Activated T-cell treated with anti-CD3 and anti-CD28 coated beads, Interleukin-2, amount 50 U/mL, for 72 hours (primary cell): ENCODE measurements at places on chromosomes 13 and 19. TPM values are rescaled to one million over a fixed set of nuclear protein-coding genes. Genes with fewer than 3 reads are reported as not detected.
A peak's percentile ranks its signal among the peaks of the same experiment; 100 is the strongest.

GRCh38 chr19:44753932-44754749 is 5.6 kb downstream of the BCL3 start:
- H3K27me3 ChIP-seq: no peaks in the 10 kb centered on the region
- peaks cover 42% of the 10 kb centered on the region for H3K36me3 ChIP-seq
- peaks cover 67% of the 10 kb centered on the region for H3K4me1 ChIP-seq

GRCh38 chr19:48997972-48998371 is 4.3 kb downstream of the RUVBL2 start:
- H3K4me3 ChIP-seq: no peak overlapping the region
- peaks cover 39% of the 10 kb centered on the region for H3K4me1 ChIP-seq
- H3K36me3 ChIP-seq: peaks cover 7% of the 10 kb centered on the region
- peak; percentile 73 for DNase-seq
- no peak overlapping the region for H3K27ac ChIP-seq

- H3K36me3 ChIP-seq: peaks cover 3% of the 10 kb centered on the region
- no peak overlapping the region for H3K27ac ChIP-seq
- DNase-seq: no peak
- H3K4me1 ChIP-seq: peaks cover 50% of the 10 kb centered on the region
These were observed 18.0 kb downstream of the NDUFB7 start for GRCh38 chr19:14553939-14554243.

DNA sequence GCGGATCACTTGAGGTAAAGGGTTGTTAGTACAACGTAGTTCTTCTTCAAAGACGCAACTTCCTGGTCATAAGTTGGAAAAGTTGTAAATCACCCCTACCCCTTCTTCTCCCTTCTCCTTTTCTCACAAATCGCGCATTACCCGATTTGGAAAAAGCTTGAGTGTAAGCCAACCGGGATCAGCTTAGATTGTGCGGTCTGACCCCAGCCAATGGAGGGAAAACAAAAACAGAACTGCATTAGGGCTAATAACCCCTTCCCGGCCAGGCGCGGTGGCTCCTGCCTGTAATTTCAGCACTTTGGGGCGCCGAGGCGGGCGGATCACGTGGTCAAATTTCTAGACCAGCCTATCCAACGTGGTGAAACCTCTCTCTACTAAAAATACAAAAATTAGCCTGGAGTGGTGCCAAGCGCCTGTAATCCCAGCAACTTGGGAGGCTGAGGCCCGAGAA is 806 bp downstream of the ZNF90 start:
- H3K4me3 ChIP-seq: peak overlapping the region; percentile 95
- peaks cover 14% of the 10 kb centered on the region for H3K36me3 ChIP-seq
- DNase-seq: peak; percentile 7
- H3K27me3 ChIP-seq: no peaks in the 10 kb centered on the region
- H3K4me1 ChIP-seq: peaks cover 18% of the 10 kb centered on the region

GRCh38 chr19:38551450-38551813 is 66.3 kb downstream of the MAP4K1 start:
- peaks cover 12% of the 10 kb centered on the region for H3K27me3 ChIP-seq
- DNase-seq: peak; percentile 71
- no peaks in the 10 kb centered on the region for H3K36me3 ChIP-seq
- peaks cover 34% of the 10 kb centered on the region for H3K4me1 ChIP-seq

- H3K36me3 ChIP-seq: no peaks in the 10 kb centered on the region
- no peak overlapping the region for H3K4me3 ChIP-seq
- no peak overlapping the region for H3K27ac ChIP-seq
- H3K4me1 ChIP-seq: no peaks in the 10 kb centered on the region
- DNase-seq: no peak
- no peaks in the 10 kb centered on the region for H3K27me3 ChIP-seq
These were observed 493.3 kb downstream of the LMO7 start for GRCh38 chr13:76129305-76130000.

DNA sequence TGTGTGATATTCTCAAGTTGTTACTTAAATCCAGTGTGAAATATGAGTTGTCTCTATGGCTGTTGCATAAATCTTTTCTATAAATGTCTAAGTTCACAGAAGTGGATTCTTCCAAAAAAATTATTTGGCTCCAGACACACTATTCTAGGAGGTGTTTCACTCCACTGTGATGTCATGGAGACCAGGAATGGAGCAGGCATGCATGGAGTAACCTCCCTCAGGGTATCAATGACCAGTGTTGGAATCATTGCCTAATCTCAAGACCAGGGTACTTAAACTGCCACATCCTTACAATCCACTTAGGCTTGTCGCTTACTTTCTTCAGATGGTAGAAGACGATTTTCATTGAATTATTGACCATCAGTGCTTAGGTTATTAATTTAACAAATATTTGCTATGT is 55.4 kb downstream of the LRRC63 start:
- H3K4me3 ChIP-seq: no peak overlapping the region
- no peak for DNase-seq
- peaks cover 6% of the 10 kb centered on the region for H3K27me3 ChIP-seq

GRCh38 chr19:42199440-42200115 is 17.9 kb downstream of the DEDD2 start:
- peaks cover 12% of the 10 kb centered on the region for H3K36me3 ChIP-seq
- peak overlapping the region; percentile 69 for H3K4me3 ChIP-seq
- no peaks in the 10 kb centered on the region for H3K27me3 ChIP-seq
- peak overlapping the region; percentile 83 for H3K27ac ChIP-seq

DNA sequence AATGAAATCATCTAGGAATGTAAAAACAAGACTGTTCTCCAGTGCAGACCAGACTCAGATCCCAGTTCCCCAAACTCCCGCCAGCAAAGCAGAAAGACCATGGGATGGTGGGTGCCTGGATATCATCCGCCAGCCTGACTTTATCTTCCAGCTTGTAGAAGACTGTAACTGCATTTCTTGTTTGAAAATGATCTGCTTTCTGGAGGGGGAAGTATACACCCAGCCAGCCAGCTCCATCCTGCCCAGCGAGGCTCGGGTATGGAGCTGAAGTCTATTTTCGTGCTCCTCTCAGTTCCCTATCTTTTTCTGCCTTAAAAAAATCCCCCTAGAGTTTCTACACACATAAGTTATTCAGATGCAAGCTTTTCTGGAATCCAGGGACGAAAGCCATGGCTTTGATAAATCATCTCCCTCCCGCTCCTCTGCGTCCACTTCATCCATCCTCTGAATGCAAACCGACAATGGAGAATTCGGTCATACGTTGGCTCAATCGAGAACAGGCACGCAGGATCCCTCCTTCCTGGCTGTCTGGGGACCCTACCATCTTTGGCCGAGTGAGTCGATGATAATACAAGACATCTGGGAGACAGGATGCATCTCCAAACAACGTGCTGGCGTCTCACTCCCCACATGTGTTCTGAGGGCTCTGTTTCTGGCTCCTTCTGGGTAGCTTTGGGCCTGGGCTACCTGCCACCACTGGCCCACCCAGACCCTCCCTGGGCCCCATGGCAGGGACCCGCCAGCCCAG is 31.2 kb downstream of the CEBPG start:
- no peak overlapping the region for H3K4me3 ChIP-seq
- no peaks in the 10 kb centered on the region for H3K27me3 ChIP-seq
- H3K4me1 ChIP-seq: peaks cover 6% of the 10 kb centered on the region
- no peak overlapping the region for H3K27ac ChIP-seq
- DNase-seq: no peak
- H3K36me3 ChIP-seq: no peaks in the 10 kb centered on the region

- no peak overlapping the region for H3K27ac ChIP-seq
- DNase-seq: no peak
- peaks cover 19% of the 10 kb centered on the region for H3K36me3 ChIP-seq
- H3K27me3 ChIP-seq: no peaks in the 10 kb centered on the region
- no peak overlapping the region for H3K4me3 ChIP-seq
These were observed 26.8 kb upstream of the TINCR start for GRCh38 chr19:5594521-5594950.

DNA sequence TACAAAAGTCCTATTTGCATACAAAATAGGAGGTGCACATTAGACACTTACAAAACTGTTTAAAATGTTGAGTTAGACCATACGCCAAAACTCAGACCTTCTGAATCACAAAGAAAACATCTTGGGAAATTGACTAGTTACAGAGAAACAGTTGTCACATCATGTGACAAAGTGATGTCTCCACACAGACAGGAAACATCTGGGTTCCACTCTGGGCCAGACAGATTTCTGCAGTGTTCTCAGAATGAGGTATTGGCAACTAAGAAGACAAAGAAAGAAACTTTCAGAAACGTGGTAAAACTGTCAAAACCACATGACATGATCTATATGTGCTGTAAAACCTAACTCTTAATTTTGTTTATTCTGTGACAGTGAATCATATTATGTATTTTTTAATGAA is 6.7 kb downstream of the ZNF793 start:
- no peaks in the 10 kb centered on the region for H3K27me3 ChIP-seq
- no peaks in the 10 kb centered on the region for H3K4me1 ChIP-seq

DNA sequence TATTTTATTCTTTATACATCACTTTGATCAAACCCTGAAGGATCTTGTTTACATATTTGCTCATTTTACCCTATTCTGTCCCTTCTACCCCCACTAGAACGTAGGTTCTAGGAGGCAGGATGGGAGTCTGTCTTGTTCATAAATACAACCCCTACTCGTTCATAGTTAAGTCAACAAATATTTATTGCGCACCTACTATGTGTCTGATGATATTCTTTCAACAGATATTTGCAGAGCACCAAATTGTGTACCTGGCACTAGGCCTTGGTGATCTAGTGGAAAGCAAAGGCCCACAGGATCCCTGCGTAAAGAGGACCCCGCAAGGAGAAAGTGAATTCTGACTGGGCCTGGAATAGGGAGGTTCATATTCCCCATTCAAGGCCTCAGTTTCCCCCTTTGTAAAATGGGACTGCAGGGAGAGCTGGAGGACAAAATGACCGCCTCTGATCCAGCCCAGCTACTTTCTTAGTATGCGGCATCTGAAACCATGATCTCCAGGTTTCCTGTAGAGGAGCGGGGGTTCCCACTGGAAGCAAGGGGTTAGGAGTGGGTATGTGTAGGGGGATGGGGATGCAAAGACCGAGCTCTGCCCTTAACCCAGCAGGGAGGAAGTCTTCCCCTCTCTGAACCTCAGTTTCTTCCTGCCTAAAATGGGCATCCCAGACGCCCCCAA is 534 bp upstream of the GEMIN7 start:
- H3K27ac ChIP-seq: peak overlapping the region; percentile 73
- DNase-seq: no peak
- H3K4me3 ChIP-seq: peak overlapping the region; percentile 94
- H3K4me1 ChIP-seq: peaks cover 48% of the 10 kb centered on the region
- no peaks in the 10 kb centered on the region for H3K27me3 ChIP-seq

- DNase-seq: no peak
- peaks cover 37% of the 10 kb centered on the region for H3K27me3 ChIP-seq
- no peak overlapping the region for H3K27ac ChIP-seq
- H3K4me1 ChIP-seq: peaks cover 4% of the 10 kb centered on the region
- no peaks in the 10 kb centered on the region for H3K36me3 ChIP-seq
- no peak overlapping the region for H3K4me3 ChIP-seq
These were observed 64.7 kb downstream of the COL4A2 start for GRCh38 chr13:110371550-110372465.

DNA sequence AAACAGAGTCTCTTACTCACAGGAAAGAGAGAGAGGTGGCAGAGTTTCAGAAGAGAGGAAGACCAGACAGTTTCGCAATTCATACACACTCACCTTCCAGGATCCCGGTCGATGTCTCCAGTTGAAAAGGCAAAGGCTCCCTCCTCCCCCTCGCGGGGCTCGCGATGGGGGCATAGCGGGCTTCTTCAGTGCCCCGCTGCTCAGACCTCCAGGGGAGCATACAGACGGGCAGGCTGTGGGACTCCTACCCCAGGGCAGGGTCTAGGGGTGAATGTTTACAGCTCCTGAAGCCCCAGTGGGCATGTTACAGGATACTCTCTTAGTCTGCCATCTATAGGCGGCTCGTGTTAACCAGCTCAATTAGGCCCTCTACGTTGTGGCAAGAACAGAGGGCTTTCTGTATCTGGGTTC is 139.2 kb downstream of the SLITRK5 start:
- DNase-seq: no peak
- H3K36me3 ChIP-seq: no peaks in the 10 kb centered on the region
- H3K4me3 ChIP-seq: no peak overlapping the region
- H3K4me1 ChIP-seq: no peaks in the 10 kb centered on the region
- H3K27me3 ChIP-seq: no peaks in the 10 kb centered on the region

DNA sequence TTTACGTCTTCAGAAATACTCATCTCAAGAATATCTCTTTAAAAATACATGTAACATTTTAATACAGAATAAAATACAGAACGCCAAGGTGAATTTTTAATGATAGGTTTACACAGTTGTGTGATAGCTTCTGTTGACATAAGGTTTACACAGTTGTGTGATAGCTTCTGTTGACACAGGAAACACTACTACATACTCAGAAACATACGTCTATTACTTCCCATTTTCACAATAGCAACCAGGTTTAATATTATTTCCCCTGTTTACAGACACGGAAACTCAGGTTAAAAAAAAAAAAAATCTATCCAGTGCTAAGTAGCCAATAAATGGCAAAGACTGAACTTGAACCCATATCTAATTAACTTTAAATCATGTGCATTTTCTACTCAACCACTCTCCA is 571.2 kb downstream of the LIG4 start:
- no peak overlapping the region for H3K27ac ChIP-seq
- no peak for DNase-seq
- H3K27me3 ChIP-seq: no peaks in the 10 kb centered on the region
- H3K4me3 ChIP-seq: no peak overlapping the region
- no peaks in the 10 kb centered on the region for H3K4me1 ChIP-seq

GRCh38 chr13:80306337-80306972 is 34.5 kb downstream of the SPRY2 start:
- no peak overlapping the region for H3K4me3 ChIP-seq
- H3K27me3 ChIP-seq: no peaks in the 10 kb centered on the region
- no peaks in the 10 kb centered on the region for H3K4me1 ChIP-seq
- no peak overlapping the region for H3K27ac ChIP-seq
- no peak for DNase-seq

DNA sequence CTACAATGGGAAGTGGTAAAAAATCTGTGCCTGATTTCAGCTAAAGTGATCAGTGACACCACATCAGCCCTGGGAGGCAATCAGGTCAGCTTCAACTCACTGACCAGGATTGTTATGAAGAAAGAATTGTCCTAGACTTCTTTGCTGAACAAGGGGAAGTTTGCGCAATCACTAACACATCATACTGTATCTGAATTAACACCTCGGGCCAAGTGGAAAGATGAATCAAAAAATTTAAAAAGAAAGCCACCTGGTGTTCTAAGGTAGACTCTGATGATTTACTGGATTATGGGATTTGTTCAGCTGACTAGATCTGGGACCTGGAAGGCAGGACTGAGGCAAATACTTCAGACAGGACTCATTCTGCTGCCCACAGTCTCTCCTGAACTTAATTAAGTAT is 161.8 kb downstream of the DIAPH3 start:
- DNase-seq: no peak
- H3K27me3 ChIP-seq: no peaks in the 10 kb centered on the region
- H3K36me3 ChIP-seq: peaks cover 3% of the 10 kb centered on the region
- no peaks in the 10 kb centered on the region for H3K4me1 ChIP-seq
- no peak overlapping the region for H3K4me3 ChIP-seq

- H3K4me3 ChIP-seq: peak overlapping the region; percentile 79
- peaks cover 8% of the 10 kb centered on the region for H3K36me3 ChIP-seq
- DNase-seq: no peak
- no peaks in the 10 kb centered on the region for H3K27me3 ChIP-seq
- peaks cover 100% of the 10 kb centered on the region for H3K4me1 ChIP-seq
- H3K27ac ChIP-seq: peak overlapping the region; percentile 93
These were observed 34.1 kb downstream of the STK24 start for GRCh38 chr13:98542568-98543377.

Gene SIGLEC10
- 0.38 TPM for total RNA-seq

Gene ZNF77
- total RNA-seq: 5.4 TPM

Gene PPM1N
- total RNA-seq: 6.7 TPM

Gene RINL
- 122 TPM for total RNA-seq

Gene KLK10
- not detected for total RNA-seq

Gene CATSPERD
- not detected for total RNA-seq

Gene SPRY2
- total RNA-seq: 0.22 TPM

Gene DNAAF3
- total RNA-seq: 0.46 TPM

Gene CYP2S1
- total RNA-seq: 0.35 TPM

Gene GPR108
- total RNA-seq: 162 TPM

Gene SHKBP1
- 152 TPM for total RNA-seq
